ENCODE measurements at places on chromosomes 11 and 22. TPM values are rescaled to one million over a fixed set of nuclear protein-coding genes. Genes with fewer than 3 reads are reported as not detected.

CALCB gene
- 0.81 TPM for total RNA-seq

SLC22A9 gene
- total RNA-seq, result not detected

MOB2 gene
- 15.2 TPM for total RNA-seq

MRGPRX4 gene
- total RNA-seq, result not detected

GRCh38 chr11:12150831-12151382 lies 40.5 kb downstream of the MICAL2 start:
- DNase-seq, result peak; percentile 87

USH1C gene
- total RNA-seq, result not detected

GRCh38 chr11:27118371-27118770 lies 77.8 kb downstream of the BBOX1 start:
- DNase-seq, result no peak

DNA sequence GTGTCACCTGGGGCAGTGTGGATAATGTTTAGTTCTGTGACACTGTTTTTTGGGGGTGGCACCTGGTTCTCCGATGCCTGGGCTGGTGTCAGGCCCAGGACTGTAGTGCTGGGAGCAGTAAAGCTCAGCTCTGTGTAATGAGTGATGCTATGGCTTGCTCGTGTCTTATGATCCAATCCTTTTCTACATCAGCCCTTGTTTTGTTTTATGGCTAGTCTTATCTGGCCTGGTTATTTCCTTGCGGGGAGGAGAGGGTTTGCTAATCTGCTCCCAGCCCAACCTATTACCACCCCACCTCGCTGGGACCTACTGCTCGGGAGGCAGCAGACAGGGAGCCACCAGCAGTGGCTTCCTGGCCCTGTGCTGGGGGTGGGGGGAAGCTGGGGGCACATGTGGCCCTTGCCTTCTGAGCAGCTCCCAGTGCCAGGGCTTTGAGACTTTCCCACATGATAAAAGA lies 35.0 kb upstream of the TPBGL start:
- DNase-seq, result no peak

GRCh38 chr11:11267312-11267711 lies 85.7 kb downstream of the CSNK2A3 start:
- no peak for DNase-seq

GRCh38 chr22:38733329-38733723 lies 22.5 kb downstream of the SUN2 start:
- no peak for DNase-seq

DNA sequence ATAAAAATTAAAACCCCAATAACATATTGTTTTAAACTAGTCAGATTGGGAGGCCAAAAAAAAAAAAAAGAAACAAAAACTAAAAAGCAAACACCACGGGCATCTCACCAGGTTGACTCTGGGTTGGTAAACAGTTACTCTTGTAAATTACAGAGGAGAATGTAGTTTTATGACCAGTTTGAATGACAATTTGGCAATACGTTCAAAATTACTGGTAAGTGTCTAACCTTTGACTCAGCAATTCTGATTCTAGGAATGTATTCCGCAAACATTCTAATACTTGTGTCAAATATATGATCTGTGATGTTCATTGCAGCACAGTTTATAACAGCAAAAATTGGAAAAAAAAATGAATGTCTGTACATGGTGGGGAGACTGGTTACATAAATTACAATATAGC lies 1376.0 kb downstream of the TBC1D22A start:
- DNase-seq, result no peak

KCNC1 gene
- not detected for total RNA-seq

DNA sequence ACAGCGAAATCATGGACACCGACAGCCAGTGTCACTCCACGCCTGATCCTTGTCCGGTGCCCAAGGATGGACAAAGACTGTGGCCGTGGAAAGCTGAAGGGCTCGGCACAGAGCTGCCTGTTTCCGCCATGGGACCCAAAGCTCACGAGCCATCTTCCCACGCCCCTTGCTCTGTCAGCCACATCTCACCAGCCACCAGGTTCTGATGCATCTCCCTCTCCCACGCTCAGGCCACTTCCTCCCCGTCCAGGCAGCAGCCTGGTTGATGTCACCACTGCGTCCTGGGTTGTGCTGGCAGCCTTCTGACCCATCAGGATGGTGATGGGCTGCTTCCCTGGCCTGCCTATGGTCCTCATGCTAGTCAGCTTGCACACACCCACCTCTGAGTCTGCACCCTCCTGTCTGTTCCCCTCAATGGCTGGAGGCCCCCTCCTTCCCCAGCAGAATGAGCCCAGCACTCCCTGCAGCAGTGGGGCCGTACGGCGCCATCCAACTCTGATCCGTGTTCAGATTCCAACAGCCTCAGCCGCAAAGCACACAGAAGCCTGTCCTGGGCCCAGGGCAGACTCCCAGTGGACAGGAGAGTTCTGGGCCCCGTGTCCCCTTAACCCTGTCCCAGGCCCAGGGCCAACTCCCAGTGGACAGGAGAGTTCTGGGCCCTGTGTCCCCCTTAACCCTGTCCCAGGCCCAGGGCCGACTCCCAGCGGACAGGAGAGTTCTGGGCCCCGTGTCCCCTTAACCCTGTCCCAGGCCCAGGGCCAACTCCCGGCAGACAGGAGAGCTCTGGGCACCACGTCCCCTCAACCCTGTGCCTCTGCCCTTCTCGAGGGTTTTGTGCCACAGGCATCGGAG lies 259.5 kb downstream of the BRD1 start:
- DNase-seq, result no peak

GRCh38 chr11:91859666-91860065 lies 365.0 kb upstream of the FAT3 start:
- DNase-seq, result no peak

DNA sequence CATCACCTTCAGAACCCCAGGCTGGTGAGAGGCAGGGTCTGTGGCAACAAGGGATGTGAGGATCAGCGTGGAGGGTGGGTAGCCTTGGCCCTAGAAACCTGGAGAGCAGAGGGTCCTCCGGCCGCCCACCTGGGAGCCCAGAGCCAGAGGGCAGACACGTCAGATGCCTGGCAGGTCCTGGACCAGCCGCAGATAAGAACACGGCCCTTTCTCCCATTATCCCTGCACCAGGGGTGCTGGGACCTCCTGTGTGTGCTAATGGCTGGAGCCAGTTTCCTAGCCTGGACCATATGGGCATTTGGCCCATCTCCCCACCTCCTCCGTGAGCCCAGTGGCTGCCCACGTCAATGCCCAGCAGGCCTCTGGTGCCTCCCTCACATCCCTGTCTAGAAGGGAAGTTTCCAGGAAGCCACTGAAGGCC lies 88.4 kb downstream of the MORC2 start:
- DNase-seq, result no peak

- DNase-seq, result no peak
Measured at GRCh38 chr22:21929253-21929652, 23.4 kb downstream of the PPM1F start.

DNA sequence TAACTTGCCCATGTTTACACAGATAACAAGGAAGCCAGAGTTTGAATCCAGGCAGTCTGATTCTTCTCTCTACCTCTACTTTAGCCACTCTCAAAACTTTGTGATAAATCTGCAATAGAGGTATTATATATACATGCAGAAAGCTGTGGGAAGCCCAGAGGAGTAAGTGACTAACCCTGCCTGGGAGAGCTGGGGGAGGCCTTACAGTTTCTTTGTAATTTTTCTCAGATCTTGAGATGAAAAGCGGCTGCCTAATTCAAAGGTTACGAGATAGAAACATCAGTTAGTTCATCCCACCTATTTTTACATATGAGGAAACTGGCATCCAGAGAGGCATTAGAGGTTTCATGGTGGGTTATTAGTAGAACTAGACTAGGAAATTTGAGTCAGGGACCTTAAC lies 4.9 kb downstream of the STIM1 start:
- no peak for DNase-seq

GRCh38 chr11:101706541-101706940 lies 122.7 kb upstream of the TRPC6 start:
- no peak for DNase-seq

TRIOBP gene
- total RNA-seq, result 18.3 TPM

DNA sequence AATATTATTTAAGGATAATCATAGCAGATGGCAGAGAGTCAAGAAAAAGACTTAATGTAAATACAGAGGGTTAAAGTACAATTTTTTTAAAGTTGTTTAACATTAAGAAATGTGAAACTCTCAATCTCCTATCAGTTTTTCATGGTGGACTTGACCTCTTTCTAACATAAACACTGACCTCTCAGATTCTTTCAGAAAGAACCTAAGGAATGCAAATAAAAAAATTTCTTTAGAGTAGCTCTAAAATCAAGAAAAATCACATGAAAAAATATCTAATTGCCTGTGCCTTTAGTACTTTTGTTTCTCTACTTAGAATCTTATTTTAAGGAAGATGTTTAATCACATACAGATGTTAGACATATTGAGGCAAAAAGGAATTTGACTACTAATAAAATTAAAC lies 12.9 kb downstream of the RNF141 start:
- no peak for DNase-seq

SYT8 gene
- not detected for total RNA-seq
